ENCODE measurements at places on chromosomes 3 and 15.

- no peak for DNase-seq
Measured at GRCh38 chr3:193229851-193230420, 11.1 kb upstream of the PLAAT1 start.

DNA sequence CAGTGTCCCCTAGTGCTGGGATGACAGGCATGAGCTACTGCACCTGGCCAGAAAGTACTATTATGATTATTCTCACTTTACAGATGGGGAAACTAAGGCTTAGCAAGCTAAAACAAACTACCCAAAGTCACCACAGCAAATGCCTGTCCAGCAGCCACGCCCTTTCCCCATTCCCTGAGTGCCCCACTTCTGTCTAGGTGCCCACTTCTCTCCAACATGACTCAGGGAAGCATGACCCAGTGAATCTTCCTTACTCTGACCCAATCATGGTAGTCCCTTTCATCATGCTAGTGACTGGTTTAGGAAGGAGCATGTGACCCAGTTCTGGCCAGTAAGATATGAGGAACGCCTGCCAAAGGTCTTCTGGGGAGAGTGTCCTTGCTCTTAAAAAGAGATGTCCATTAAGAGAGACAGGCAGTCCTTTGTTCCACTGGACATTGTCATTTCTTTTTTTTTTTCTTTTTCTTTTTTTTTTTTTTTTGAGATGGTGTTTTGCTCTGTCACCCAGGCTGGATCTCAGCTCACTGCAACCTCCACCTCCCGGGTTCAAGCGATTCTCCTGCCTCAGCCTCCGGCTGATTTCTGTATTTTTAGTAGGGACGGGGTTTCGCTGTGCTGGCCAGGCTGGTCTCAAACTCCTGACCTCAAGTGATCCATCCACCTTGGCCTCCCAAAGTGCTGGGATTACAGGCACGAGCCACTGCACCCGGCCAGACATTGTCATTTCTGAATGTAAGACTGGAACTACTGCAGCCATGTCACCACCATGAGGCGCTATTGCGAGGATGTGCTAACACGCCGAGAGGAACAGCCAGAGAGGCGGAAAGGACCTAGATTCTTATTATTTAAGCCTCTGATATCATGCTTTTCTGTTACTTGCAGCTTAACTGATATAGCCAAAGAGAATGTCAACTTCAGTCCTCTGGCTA is 19.8 kb downstream of the MEGF11 start:
- DNase-seq = no peak

DNA sequence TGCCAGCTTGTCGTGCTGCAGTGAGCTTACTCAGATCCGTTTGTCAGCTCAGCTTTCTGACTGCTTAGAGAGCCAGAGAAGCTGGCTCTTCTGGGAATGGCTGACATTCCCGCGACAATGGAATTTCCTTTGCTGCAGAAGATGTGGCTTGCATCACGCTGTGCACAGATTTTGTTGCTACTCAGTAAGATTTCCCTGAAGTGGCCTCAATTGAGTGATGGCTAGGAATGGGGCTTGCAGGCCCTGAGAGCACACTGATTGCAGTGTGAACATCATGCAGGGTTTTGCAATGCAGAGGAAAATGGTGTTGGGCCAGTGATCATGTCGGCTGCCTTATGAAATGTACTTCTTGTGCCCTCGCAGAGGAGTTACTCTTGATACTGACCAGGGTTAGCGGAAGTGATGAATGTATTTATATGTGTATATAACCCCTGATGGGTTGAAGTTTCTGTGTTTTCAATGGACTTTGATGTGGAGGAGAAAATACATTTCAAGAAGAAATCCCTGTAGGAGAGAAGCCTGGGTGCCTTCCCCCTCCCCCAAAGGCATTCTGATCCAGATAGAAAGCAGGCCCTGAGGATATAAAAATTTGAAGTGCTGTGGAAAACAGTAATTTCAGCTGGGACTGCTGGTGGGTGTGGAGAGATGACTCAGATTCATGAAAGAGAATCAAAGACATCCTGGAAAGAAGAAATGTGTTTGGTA is 102.5 kb upstream of the PDZRN3 start:
- DNase-seq = no peak

DNA sequence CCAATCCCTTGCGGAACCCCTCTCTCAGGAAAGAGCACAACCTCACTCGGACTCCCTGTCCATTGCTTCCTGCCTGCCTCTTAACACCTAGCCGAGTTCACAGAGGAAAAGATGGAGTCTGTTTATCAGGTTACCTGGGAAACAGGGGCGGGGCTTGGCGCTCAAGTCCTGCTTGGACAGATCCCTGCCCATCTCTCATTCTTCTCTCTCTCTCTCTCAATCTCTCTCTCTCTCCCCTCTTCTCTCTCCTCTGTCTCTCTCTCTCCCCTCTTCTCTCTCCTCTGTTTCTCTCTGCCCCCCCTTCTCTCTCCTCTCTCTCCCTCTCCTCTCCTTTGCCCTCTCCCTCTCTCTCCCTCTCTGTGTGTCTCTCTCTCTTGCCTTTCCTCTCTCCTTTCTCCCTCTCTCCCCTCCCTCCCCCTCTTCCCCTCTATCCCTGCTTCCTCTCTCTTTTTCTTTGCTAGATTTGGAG is at the start of gene EFHB:
EFHB (minus strand) TSS at position 120 of the 469 bp plus-strand sequence. CDS start 199 bp downstream, outside the sequence.
- no peak for DNase-seq
